ENCODE measurements at places on chromosomes 1 and 21.

DNA sequence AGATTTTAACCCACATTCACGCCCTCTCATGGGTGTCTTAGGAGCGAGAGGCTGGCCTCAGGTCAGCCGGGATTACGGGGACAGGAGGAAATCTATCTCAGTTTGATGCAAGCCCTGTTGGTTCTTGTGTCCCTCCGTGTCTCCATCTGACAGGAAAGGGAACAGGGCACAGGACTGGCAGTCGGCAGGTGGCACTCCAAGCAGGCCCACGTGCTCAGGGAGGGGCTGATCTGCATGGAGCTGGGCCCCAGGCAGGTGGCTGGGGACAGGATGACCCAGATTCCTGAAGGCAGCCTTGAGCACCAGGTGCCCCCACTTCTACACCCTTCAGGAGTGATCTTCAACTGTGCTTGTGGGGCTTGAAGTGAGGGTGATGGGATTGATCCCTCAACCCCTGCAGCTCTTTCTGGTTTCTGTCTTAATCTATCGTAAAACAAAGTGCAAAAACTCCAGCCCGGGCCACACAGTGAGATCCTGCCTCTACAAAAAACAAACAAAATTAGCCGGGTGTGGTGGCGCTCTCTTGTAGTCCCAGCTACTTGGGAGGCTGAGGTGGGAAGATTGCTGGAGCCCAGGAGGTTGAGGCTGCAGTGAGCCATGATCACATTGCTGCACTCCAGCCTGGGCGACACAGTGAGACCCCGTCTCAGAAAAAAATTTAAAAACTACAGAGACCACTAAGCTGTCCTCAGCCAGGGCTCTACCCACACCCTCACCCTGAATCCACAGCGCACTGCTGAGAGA lies 8.3 kb downstream of the PLEKHG5 start:
- DNase-seq: no peak

- no peak for DNase-seq
Observed at GRCh38 chr1:230398856-230399255, 27.3 kb downstream of the PGBD5 start.

GRCh38 chr1:81731989-81732388 lies 68.7 kb upstream of the ADGRL2 start:
- DNase-seq: no peak

DNA sequence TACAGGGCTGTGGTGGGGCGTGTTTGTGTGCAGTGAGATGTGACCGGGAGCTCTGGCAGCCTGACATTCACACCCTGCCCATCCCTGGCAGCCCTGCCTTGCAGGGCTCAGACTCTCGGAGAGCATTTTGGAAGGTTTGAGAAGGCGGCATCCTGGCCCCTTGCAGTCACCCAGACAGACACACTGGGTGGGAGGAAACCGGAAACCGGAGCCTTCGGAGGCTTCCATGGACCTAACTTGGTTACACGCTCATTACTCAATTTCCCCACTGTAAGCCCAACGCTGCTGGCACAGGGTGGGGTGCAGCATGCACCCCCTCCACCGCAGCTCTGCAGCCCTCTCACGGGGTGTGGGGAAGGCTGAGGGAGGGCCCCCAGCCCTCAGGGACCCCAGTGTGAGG lies 22.2 kb upstream of the RSPO1 start:
- DNase-seq: no peak

DNA sequence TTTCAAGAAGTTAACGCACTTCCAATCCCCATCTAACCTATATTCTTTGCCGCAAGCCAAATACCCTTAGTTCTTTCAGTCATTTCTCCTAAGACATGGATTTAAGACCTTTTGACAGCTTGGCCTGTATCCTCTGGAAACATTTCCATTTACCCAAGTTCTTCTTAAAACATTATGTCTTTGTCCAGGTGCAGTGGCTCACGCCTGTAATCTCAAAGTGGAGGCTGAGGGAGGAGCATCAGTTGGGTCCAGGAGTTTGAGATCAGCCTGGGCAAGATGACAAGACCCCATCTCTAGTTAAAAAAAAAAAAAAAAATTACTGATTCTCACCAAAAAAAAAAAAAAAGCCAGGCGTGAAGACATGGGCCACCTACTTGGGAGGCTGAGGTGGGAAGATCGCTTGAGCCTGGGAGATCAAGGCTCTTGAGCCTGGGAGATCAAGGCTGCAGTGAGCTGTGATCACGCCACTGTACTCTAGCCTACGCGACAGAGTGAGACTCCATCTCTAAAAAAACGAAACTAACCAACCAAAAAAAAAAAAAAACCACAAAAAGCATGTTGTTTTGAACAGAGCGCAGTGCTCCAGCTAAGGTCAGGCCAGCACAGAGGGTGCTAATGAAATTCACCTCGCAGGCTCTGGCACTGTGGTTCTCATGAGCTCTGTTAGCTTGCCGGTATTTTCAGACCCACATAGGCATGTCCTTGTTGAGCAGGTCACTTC lies 36.0 kb downstream of the NUAK2 start:
- no peak for DNase-seq

DNA sequence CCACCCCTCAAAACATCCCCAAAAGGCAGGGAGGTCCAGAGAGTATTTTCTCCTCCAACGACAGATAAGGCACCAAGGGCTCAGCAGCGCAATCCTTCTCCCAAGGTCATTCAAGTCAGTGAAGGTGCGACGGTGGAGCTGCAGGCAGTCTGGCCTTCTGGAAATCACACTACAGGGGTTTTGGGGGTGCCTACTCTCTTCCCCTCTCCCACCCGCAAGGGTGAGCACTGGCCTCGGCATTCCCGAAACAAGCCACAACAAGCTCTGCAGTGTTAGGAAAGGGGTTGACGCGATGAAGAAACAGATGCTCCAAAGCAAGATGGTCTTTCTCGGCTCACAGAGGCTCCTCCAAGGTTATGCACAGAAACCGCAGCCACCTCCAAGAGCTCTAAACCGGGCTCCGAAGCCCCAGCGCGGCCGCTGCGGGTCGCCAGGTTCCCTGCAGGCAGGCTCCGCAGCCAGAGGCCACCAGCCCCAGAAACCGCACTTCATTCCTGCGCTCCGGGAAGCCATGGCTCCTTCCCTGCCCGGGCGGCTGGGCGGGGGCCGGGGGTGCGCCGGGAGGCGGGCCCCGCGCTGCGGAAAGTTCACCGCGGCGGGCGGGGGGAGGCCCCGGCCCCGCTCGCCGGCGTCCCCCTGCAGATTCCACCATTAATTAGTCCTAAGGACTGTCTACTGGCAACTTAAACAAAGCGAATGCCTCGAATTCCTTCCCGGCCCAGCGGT lies 1.1 kb downstream of the LUZP1 start:
- no peak for DNase-seq

DNA sequence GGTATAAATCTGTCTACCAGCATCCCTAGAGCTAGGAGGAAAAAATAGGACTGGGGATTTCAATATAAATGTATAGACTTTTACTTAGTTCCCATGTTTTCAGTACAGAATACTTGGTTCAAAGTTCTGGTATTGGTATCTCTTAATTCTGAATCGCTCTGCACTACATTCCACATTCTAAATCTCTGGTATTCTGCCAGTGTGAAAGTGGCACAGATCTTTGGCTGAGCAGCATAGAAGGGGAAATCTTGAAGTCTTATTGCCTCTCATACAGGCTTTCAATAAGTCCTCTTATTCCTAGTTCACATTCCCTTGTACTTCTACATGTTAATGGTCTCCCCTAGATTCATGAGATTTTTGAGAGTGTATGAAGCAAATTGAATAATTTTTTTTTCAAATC lies 74.0 kb upstream of the HSPA13 start:
- no peak for DNase-seq

DNA sequence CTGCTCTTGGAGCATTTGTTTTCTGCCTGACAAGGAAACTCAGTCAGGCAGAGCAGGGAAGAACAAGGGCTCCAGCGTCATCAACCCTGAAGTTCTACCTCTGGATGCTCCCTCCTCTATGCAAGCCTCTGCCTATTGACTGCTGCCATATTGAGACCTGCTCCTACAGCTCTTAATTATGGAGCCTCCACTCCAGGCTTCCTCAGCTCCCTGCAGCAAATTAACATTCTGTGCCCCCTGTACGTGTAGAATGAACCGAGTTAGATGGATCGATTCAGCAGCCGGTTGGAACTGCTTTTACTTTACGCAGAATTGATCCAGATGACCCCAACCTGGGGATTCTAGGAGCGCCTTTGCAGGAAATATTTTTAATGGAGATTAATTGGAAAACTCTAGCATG lies 68.7 kb downstream of the KIRREL1 start:
- DNase-seq: no peak

DNA sequence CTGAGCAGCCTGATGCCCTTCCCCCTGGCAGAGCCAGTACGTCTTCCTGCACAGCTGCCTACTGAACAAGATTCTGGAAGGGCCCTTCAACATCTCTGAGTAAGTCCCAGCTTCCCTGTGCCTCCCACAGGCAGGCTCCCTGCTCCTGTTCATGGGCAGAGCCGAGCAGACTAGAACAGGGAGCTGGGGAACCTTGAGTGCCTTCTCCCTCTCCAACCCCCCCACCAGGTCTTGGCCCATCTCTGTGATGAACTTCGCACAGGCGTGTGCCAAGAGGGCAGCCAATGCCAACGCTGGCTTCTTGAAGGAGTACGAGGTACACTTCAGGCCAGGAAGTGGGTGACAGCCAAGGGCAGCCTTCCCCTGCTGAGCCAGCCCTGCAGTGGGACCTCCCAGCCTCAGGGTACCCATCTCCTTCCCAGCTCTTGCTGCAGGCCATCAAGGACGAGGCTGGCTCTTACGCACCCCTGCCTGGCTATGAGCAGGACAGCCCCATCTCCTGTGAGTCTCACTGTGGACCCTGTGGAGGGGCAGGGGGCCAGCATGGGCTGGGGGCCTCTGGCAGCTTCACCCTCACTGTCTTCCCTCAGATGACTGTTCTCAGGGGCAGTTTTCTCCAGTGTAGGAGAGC lies 6.4 kb upstream of the LGR6 start:
- DNase-seq: no peak

DNA sequence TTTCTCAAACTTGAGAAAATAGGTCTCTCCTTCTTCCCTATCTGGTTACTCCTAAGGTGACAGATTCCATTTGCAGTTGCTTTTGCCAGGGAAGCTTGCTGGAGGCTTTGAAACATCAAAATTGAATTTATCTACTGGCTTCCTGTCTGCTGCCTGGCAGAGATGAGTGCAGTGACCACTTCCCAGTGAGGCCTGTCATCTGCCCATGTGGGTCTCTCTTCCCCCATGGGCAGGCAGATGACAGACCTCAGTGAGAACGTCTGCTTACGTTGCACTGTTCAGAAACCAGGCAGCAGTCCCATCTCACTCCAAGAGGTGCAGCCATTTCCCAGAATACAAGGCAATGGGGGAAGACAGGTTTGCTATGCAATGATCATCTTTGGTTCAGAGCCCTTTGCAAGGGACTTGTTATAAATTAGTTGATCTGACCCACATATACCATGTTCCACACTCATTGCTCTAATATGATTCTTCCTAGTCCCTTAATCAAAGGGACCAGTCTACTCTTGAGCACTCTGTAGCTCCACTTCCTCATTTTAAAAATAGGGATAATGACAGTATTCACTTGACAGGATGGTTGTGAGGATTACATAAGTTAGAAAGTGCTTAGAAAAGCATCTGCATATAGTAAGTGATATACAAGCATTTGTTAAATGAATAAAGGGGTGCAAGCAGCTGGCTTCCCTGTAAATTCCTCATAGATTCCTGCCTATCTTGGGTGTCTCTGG lies 10.6 kb downstream of the PGBD5 start:
- DNase-seq: no peak

GRCh38 chr1:24418898-24419628 lies 3.5 kb downstream of the NIPAL3 start:
- DNase-seq: no peak

GRCh38 chr1:210689826-210690225 lies 361.1 kb downstream of the HHAT start:
- DNase-seq: no peak

- no peak for DNase-seq
Observed at GRCh38 chr1:112507921-112508277, 866 bp upstream of the WNT2B start.

GRCh38 chr1:168794057-168794456 lies 65.1 kb upstream of the DPT start:
- DNase-seq: no peak

DNA sequence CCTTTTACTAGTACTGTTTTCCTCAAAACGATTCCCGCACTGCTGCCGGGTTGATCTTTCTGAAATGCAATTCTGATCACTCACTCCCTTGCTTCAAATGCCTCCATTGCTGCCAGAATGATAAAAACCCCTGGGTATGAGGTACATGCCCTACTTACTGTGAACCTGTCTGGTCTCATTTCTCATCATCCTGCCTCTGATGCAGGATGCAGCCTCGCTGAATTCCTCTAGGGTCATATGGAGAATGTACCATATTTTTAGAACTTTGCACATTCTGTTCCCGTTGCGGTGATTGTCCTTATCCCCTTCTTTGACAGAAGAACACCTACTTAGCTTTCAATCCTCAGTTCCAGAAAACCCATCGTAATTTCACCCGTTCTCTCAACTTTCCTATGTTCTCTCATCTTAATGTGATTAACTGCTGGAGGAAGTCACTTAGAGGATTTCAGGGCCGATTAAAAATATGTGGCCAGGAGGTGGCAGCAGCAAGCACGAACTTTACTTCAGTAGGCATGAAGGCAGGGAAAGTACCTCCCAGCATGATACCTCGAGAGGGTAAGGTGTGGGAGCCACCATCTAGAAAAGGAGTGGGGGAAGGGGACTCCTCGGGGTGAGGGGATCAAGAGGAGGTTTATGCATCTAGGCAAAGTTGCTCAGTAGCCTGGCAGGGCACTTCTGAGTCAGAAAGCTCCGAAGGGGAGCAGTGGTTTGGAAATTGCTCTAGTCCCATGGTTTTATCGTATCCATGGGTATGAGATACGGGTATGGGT lies 361.5 kb upstream of the ZP4 start:
- DNase-seq: no peak

DNA sequence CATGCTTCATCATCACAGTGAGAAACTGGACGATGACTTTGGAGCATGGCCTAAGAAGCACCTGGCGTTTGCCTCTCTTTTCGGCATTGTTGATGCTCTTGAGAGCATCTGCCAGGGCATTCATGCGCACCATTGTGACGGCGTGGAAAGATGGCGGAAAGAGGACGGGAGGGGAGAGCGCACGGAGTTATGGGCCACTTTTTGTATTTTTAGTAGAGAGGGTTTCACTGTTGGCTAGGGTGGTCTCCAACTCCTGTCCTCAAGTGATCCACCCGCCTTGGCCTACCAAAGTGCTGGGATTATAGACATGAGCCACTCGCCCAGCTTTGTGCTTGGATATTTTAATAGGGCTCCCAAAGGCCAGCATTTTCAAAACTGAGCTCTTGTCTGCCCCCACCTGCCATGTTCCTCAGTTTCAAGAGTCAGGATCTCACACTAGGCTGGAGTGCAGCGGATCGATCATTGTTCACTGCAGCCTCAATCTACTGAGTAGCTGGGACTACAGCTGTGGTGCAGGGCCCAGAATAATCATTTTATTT lies 5.3 kb downstream of the RPS8 start:
- DNase-seq: no peak
